Caudate nucleus (tissue), 63 donors: ENCODE measurements at places on chromosomes 1 and 21.

DNA sequence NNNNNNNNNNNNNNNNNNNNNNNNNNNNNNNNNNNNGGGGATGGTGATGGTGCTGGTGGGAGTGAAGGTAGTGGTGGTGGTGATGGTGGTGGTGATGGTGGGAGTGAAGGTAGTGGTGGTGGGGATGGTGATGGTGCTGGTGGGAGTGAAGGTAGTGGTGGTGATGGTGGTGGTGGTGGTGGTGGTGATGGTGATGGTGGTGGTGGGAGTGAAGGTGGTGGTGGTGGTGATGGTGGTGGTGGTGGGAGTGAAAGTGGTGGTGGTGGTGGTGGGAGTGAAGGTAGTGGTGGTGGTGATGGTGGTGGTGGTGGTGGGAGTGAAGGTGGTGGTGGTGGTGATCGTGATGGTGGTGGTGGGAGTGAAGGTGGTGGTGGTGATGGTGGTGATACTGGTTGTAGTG, 93.6 kb downstream of the CRYAA start:
- no peak for DNase-seq

DNA sequence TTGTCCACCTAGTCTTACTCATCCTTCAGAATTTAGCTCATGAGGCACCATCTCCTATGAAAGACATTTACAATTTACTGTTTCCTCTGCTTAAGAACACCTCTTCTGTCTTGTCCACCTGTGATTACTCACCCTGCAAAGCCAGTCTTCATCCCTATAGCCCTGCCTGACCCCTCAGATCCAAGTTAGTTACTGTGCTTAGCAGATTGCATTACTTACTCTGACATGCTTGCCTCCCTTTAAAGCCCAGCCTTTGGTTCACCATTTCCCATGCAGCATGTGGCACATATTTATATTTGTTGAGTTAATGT, 60.9 kb upstream of the VCAM1 start:
- DNase-seq, result no peak

DNA sequence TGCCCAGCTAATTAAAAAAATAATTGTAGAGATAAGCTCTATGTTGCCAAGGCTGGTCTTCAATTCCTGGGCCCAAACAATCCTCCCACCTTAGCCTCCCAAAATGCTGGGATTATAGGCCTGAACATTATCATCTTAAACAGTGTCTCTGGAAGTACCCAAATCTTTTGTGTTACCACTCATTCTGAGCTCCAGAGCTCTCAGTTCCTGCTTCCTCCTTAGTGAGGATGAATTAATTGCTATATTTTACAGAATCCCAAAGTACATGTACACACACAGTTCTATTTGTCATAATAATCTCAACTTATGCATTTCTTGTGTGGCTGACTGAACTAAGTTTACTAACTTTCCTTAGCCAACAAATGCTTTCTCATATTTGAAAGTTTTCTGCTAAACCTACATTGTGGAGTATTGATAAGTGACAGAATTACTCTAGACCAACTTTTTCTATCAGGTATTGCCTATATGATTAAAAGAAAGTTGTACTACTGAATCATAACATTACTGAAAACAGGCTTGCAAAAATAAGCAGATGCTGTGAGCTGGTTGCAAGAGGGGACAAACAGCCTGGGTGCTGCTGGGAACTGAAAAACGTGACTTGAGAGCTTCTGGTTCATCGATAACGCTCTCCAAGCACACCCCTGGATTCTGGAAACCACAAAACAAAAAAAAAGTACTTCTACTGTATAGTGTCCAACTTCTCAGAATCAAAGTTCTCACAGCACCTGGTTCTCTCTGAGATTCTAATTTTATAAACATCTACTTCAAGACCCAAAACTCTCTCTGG, 15.3 kb downstream of the VAV3 start:
- no peak for DNase-seq

GRCh38 chr1:14681182-14681581, 82.7 kb downstream of the KAZN start:
- DNase-seq, result no peak

DNA sequence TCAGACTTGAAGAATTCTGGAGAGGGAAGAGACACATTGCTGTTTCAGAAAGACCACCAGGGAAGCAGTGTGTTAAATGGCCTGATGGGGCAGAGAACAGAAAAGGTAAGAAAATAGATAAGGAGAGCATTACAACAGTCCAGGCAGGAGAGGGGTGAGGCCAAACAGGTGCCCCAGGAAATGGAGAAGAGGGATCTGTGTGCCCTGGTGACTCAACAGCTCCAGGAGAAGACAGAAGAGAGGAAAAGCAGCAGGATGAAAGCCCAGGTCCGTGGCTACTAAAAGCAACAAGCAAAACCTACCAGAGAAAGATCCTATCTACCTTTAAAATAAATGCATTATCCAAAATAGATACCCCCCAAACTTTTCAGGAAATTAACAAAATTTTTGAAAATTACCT, 9.2 kb downstream of the TP53BP2 start:
- DNase-seq, result no peak

GRCh38 chr21:26280775-26281174, 110.2 kb upstream of the APP start:
- DNase-seq, result no peak
